ENCODE measurements at places on chromosomes 11 and 22.

- no peak for DNase-seq
Observed at GRCh38 chr11:87022254-87022653, 15.5 kb upstream of the TMEM135 start.

- DNase-seq: no peak
Observed at GRCh38 chr22:35319244-35319985, 19.7 kb downstream of the TOM1 start.

DNA sequence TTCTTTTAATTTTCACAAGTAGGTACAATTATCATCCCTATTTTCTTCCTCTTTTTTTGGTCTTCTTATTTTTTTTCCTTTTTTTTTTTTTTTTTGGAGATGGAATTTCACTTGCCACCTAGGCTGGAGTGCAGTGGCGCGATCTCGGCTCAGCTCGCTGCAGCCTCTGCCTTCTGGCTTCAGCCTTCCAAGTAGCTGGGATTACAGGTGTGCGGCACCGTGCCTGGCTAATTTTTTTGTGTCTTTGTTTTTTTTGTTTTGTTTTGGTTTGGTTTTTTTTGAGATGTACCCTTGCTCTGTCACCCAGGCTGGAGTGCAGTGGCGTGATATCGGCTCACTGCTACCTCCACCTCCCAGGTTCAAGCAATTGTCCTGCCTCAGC lies 16.7 kb downstream of the TOB2 start:
- DNase-seq: no peak

DNA sequence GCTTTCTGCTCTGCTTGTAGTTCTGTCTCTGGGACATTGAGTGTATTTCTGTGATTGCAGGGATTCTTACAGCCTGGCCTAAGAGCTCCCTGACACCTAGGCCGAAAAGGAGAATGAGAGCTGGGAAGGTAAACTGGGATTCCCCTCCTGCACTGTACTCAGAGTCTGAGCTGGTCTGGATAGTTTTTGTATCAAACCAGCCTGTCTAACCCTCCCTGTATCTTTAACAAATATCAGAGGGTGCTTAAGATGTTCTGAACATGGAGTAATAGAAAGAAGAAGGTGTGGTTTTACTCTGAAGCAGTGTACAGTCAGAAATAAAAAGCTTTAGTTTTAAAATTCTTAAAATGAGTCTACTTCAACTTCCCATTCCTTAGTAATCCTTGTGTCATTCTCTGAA lies 57.3 kb downstream of the AMOTL1 start:
- DNase-seq: no peak

DNA sequence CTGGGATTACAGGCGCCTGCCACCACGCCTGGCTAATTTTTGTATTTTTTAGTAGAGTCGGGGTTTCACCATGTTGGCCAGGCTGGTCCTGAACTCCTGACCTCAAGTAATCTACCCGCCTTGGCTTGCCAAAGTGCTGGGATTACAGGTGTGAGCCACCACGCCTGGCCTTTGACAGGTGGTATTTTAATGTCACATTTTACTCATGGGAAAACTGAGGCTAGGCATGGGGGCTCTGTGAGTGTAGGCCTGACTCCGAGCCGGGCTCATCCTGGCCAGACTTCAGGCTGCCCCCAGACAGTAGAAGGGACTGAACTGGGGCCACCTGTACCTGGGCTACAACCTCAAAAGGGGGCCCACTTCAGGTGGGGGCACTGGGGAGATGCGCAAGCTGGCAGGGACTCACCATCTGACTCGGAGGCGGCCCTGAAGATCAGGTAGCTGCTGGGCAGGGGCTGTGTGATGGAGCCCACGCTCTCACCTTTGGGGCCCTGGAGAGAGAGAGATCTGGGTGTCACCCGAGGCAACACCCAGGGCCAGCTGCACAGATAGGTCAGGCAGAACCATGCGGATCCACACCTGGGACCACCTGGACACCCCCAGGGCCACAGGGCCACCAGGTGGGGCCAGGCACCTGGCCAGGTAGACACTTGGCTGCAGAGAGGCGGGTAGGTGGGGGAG lies 45.8 kb downstream of the OSBPL5 start:
- DNase-seq: no peak

GRCh38 chr11:12801976-12802375 lies 127.8 kb downstream of the TEAD1 start:
- no peak for DNase-seq

GRCh38 chr11:92111287-92111686 lies 113.3 kb upstream of the FAT3 start:
- no peak for DNase-seq

DNA sequence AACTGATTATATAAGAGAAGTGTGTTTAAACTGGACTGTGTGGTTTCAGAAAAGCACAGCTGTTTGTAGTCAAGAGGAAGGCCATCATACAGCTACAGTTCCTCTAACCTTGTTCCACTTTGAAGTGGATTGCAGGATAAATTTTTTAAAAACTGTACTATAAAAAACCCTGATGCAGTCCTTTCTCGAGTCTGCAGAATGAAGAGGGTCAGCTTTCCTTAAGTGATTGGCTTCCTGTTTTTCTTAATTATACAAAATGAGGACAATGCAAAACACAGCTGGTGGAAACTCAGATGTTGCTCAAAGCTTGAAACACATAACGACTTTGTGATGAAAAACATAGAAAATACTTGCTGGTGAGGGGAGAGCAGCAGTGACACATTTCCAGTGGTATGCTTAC lies 1060.5 kb downstream of the DLG2 start:
- DNase-seq: no peak

- no peak for DNase-seq
Observed at GRCh38 chr11:10920205-10920604, 62.4 kb upstream of the ZBED5 start.

GRCh38 chr11:122264121-122264520 lies 148.1 kb upstream of the BLID start:
- no peak for DNase-seq

GRCh38 chr11:70419307-70420007 lies 21.1 kb downstream of the CTTN start:
- DNase-seq: no peak

DNA sequence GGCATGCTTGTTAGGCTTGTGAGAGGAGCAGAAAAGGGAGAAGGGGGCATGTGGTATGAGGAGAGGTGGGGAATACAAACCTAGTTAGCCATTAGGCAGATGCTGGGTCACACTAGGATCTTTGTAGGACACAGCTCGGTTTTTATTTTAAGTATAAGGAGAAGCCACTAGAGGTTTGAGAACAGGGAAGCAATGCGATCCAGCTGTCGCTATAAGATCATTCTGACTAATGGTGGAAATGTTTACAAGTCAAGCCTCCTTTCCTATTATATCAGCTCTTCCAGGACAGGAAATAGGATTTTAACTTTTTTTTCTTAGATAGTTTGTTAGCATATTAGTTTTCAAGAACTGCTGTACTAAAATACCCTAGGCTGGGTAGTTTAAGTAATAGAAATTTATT lies 609.9 kb downstream of the INSC start:
- DNase-seq: no peak

DNA sequence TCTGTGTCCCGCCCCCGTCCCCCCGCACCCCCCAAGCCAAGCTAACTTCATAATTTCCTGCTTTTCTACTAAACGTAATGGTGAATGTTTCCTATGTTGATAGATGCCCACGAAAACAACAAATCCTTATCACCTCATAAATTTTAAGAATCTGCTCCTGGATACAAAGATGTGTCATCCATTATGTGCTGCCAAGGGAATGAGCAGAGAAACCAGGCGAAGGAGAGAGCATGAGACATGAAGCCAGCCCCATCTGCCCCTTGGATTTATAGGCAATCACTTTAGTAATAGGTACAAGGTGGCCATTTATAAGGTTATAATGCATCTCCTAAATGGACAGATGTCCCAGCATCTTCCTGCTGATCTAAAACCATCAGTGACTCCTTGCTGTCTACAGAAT lies 30.3 kb downstream of the LAYN start:
- DNase-seq: no peak

DNA sequence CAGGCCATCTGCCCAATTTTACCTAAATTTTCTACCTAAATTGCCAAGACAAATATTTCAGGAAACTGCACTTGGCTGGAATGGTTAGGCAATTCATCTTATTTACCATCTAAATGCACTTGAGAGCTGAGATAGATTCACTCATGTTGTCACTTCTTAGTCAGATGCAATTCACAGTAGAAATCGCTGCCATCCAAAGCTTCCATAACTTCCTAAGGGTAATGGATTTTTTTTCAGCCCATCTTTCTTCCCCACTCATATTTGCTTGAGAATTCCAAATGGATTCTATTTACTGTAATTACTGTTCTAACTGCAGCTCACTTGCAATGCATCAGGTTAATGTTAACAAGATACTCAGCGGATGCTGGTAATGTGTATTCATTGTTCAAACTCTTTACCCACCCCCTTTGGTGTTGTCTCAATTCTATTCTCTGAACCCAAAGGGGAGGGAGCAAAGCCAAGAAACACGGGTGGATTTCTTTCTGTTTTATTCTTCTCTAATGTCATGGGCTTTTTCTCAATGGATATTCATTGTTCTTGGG lies 96.0 kb downstream of the TENM4 start:
- no peak for DNase-seq

GRCh38 chr11:11947825-11948224 lies 60.6 kb downstream of the DKK3 start:
- DNase-seq: no peak

DNA sequence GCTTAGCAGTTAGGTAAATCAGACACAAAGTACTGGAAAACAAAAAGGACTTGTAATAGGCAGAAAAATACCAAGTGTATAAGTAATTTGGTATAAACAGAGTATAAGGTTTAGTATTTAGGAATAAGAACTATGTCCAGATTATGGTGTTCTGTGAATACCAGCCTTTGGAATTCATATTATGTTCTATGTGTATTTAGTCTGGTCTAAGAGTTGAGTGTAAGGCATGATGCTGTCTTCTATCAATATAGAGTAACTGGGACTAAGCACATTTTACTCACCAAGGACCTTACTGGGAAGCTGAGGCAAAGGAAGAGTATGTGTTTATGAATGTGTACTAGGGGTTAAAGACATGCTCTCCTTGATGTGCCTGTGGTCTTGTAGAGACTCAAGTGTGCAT lies 9.5 kb downstream of the SDHD start:
- no peak for DNase-seq

DNA sequence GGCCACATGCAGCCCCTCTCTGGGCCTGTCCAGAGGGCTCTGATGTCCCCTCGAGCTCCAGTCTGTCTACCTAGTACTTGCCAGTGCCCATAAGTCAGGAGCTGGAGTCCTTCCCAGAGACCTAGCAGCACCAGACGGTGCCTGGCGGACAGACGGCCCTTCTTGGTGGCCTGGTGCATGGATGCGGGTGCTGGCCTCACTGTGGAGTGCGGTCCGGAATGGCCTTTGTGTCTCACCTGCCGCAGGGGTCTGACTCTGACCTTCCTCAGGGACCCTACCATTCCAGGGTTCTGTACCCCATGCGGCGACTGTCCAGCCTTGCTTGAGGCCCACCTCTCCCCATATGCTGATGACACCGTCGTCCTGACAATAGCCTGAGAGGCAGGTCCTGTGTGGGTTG lies 29.4 kb upstream of the SMIM38 start:
- DNase-seq: no peak

GRCh38 chr11:13336246-13336878 lies 58.8 kb downstream of the BMAL1 start:
- DNase-seq: no peak

- no peak for DNase-seq
Observed at GRCh38 chr11:102553835-102554282, 23.3 kb upstream of the MMP7 start.

DNA sequence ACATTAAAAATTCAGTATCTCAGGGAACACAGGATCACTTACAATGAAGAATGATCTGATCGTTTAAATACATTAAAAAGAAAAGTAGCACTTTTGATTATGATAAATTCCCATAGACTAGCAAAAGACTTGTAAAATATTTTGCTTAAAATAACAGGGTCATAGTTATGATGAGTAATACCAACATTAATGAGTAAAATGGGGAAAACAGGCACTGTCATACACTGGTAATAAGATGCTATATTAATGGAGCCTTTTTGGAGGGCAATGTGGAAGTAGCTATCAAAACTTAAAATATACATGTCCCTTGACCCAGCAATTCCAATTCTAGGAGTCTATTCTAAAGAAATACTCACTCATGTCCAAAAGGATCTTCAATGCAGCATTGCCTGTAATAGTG lies 61.8 kb upstream of the CLNS1A start:
- no peak for DNase-seq

DNA sequence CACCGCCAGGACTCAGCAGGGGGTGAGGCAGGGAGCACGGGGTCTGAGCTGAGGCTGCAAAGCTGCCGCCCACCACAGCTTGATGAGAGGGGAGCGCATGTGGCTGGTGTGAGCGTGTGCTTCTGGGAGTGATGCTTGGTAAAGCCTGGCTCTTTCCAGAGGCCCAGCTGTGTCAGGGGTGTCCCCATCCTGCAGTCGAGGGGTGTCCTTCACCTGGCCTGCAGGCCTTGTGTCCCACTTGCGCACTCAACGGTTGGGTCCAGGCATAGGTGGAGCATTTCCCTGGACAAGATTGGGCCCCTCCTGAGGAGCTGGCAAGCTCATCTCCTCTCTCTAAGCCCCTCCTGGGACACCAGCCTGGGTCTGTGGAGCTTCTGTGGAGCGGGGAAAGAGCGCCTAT lies 273.9 kb downstream of the TBC1D22A start:
- no peak for DNase-seq

DNA sequence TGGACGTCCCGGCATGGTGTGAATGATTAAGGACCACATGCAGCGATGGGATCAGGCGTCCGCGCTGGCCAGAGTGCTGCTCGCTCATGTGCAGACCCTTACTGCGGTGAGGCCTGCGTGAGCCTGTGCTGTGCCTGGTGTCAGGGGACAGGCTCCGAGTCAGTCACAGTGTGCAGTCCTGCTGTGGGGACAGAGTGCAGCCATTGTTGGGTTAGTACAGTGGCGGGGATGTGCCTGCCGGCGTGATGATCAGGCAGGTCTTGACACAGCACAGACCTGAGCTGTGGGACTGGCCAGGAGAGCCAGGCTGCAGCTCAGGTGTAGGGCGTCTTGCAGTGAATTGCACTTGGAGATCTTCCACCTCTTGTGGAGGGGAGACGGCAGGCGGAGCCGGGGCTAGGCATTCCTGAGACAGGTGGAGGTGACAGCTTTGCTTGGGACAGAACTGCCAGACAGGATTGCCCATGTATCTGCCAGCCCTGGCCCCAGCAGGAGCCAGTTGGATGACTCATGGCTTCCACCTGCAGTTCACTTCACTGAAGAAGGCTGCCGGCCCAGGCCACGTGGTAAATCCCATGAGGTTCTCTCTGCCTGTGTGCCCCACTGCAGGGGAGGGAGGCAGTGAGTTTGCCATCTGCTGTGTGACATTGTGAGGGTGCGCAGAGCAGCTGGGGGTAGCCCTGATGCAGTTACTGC lies 17.3 kb downstream of the TRMU start:
- peak; percentile 6 for DNase-seq

DNA sequence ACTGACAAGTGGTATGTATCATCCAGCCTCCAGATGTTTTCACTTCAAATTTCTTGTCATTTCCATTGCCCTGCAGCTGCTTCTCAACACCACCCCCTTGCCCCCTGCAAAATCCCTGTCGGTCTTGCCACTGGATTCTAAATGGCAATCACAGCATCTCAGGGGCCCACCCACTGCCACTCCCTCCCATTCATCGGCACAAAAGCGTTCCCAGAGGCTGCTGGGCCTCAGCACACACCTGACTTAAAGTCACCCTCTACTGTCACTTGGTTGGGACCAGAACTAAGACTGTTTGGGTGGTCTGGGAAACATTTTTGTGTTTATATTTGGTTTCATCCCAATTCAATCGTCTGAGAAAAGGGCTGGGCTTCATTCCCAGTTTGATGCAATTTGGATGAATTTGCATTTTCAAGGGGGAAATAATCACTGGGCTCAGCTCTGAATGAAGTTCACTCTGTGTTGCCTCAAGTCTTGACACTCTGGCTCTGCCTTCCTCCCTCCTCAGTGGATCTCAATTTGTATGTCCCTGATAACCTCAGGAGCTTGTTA lies 27.1 kb downstream of the SYT13 start:
- DNase-seq: no peak

- no peak for DNase-seq
Observed at GRCh38 chr11:64097468-64098317, 62.0 kb downstream of the FLRT1 start.

Measured in fibroblast of upper back skin (primary cell).